ENCODE measurements at places on chromosomes 5 and 9.

DNA sequence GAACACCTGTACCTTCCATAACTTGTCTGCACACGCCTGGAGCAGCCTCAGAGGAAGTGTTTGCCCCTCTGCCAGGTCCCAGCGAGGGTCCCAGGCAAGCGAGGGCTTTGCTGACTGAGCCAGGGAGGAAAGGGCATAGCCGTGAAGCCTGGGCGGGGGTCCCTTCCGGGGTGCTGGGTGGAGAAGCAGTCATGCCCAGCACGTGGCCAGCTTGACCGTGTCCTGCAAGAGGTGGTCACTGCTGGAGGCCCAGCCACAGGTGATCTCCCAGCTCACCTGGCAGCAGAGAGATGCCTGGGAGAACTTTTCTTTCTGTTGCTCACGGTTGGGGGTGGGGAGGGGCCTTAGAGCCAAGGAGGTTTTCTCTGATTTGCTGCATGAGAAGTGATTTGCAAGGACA, 195.3 kb downstream of the CACNA1B start:
- DNase-seq = no peak

DNA sequence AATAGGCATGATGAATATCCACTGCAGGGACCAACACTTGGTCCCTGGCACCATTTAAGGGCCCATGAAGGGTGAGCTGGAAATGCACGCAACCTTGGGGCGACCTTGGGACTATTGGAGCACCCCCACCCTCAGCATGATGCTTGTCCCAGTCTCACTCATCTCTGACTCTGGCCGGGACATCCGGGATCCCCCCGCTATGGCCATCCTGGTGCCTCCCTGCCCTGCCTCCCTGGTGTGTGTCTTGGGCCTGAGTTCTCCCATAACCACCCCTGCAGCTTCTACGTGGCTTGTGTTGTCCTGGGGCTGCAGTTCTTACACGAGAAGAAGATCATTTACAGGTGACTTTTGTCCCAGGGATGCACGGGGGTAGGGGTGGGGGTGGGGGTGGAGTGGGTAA, 5.9 kb downstream of the ZDHHC12 start:
- no peak for DNase-seq

DNA sequence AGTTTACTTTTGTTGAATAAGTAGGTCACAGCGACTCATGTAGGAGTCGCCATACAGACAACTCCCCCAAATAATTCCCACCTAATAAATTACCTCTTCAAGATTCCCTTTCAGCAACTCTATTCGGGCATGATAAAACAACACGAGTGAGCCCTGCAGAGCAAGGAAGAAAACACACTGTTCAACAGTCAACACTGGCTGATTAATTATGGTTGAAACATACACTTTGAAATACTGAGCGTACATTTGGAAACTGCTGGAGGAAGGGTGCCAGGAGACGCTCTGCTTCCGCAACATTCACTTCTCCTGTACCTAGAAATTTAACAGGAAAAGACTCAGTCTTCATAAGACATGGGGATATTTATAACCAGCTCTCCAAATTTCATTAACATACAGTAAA, 117.5 kb downstream of the TTC39B start:
- no peak for DNase-seq

DNA sequence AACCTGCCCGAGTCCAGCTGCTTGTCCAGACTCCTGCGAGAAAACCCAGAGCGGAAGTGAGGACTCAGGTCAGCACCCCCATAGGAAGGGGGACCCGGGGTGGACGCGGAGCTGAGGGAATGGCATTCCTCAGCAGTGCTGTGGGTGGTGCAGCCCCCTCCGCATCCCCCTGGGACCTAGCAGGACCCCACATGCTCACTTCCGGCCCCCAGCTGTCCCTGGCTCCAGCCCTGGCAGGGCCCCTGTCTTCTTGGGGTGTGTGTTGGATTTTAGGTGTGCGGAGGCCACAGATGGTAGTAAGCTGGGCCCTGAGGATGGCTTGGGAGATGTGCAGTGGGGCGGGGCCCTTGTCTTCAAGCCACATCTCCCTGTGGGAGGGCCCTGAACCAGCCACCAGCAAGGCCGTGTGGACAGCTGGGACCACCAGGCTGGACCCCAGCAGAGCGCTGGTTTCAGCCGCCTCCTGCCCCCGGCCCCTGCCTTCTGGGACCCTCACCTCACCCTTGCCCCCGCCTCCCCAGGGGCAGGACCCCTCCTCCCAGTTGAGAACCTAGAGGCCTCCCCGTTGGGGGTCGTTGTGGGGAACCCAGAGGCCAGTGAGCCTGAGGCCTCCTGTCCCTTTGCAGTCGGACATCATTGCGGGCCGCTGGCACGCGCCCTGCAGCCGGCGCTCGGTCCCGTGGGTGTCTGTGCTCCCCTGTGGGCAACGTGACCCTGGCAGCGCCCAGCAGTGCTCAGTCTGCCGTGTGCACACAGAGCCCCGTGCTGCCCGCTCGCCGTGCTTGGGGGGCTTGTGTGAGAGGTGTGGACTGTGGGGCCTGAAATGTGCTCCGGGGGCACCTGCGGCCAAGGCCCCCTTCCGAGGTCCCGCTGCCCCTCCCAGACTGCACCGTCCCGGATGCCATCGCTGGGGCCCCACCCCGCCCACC, 10.8 kb upstream of the SLC9A3 start:
- no peak for DNase-seq

DNA sequence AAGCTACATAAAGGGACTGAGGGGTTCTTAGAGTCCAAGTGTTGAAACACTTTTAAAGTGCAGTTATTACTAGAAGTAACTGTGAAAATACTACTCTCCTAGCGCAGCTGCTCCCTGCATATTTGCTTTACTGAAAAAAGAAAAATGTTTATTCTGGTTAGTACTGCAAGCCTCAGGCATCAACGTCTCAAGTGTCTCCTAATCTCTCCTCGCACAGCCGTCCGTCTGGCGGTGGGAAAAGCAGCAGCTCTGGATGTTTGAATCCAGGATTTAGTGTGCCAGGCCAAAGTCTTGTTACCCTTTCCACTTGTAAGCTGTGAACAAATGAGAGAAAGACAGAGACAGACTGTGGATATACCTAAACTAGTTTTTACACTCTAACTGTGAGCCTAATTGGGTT, 31.1 kb downstream of the RORB start:
- DNase-seq = no peak

GRCh38 chr5:113397046-113397445, 37.7 kb downstream of the TSSK1B start:
- no peak for DNase-seq

GRCh38 chr5:15442193-15442570, 57.8 kb upstream of the FBXL7 start:
- no peak for DNase-seq

DNA sequence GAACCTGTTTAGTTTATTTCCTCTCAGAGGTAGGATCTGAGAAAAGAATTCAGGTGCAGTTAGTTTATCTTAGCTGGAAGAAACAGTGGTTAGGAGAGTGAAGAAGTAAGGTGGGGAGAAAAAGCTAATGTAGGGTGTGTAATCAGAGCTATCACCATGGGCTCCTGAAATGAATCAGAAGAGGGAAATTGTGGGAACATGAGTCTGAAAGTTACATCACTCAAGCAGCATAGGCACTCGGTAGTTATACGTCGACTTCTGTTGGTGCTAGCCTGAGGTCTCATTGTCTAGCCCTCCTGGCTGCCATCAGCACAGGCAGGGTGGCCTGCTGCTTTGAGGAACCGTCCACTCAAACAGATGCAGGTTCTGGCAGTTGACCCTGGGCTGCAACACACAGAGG, 56.7 kb upstream of the NPR3 start:
- DNase-seq = no peak

DNA sequence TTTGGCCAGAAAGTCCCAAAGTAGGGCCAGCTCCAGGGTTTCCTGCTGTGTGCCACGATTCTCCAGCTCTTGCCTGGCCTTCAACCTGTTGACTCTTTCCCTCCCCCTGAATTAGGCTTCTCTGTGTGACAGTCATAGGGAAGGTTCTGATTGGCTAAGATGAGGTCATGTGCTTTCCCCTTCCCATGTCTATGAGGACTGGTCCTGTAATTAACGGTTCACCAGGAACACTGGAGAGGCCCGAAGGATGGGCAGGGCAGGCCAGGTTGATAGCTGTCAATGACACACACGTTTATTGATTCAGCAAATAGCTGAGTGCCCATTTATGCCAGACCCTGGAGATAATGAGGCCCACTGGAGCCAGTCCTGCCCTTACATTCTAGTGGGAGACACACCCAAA, 9.0 kb upstream of the PRR7 start:
- DNase-seq = no peak

- peak; percentile 28 for DNase-seq
These were observed 262.1 kb downstream of the ENC1 start for GRCh38 chr5:74378464-74378863.
